ENCODE measurements at places on chromosomes 5 and 9.

DNA sequence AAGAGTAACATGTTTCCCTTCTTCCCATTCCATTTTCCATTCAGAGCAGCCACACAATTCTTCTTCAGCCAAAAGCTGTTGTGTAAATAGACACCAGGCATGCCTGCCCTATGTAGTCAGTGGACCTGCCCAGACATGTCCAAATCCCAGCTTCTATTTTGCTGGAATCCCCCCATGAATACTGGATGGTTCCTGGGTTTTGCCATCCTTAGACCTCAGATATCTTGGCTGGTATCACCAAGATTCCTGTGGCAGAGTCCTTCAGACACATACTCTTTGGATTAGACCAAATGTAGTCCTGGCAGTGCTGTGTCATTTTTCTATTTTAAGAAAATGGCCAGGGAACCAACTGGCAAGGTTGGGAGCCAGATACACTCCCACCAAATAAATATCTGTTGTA is 10.3 kb downstream of the FST start:
- peak; percentile 49 for DNase-seq

GRCh38 chr5:121748686-121749085 is 103.0 kb upstream of the FTMT start:
- peak; percentile 4 for DNase-seq

GRCh38 chr9:5609226-5609596 is 19.7 kb upstream of the RIC1 start:
- no peak for DNase-seq

- peak; percentile 47 for DNase-seq
Observed at GRCh38 chr5:140109759-140110645, 3.9 kb upstream of the PURA start.

DNA sequence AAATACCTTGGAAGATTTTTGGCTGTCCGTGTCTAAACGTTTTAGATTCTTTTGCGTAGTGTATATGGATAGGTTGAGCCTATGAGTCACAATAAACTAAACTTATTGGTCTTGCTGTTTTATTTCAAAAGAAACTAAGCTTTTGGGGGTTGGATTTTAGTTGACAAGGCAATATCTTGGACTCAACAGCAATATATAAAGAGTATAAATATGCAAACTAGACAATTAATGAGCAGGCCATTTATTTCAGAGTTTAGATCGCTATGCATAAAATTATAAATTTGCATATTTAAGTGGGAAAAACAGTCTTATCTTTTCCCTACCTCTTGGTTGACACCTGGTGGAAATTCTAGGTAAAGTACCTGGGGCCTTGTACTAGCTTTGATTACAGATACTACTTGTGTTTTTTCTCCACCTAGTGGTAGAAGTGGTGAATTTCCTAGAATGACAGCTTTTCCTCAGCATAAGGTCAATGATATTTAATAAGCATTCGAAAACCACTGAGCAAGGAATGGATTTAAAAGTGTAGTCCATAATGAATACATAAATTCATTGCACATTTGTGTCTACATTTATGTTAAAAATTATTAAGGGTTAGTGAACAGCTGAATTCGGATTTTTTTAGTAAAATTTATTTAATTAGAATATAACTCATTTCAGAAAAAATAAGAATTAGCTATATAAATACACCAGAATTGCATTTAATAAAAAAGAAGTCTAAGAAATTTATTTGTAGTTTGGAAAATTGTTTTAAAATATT is 1.7 kb upstream of the ARRDC3 start:
- DNase-seq, result peak; percentile 90

- peak; percentile 77 for DNase-seq
Observed at GRCh38 chr5:132446621-132447020, 44.0 kb downstream of the IRF1 start.

DNA sequence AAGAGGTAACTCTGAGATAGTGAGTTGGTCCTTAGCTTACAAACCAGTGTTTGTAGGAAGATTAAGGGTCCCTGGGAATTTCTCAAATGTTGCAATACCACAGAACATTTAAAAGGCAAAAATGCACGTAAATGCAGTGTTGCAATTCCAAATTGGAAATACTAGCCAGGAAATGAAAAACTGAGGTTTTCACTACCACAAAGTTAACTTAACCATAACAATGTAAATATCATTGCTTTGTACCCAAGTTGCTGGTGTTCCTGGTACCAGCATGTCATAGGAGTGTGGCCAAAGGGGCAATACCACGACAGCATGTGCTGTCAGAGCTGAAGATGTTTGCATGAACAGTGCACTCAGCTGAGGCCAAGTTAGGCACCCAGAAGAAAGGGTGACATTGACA is 382.9 kb downstream of the GLIS3 start:
- DNase-seq, result peak; percentile 89

DNA sequence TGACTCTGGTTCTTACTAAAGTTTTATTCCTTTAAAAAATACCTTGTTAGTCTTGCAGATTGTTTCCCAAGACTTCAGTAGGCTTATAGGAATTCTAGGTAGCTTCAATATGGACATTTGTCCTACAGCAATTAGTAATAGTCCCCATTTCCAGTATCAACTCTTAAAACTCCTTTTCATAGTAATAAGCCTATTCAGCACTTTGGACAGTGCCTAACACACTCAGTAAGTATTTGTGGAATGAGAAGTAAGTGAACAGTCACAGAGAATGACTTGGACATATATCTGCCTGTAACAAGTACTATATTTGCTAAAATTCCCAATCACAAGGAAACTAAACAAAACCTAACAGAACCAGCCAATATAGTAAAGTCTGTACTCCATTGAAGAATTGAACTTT is 1291.8 kb upstream of the DMAC1 start:
- no peak for DNase-seq

DNA sequence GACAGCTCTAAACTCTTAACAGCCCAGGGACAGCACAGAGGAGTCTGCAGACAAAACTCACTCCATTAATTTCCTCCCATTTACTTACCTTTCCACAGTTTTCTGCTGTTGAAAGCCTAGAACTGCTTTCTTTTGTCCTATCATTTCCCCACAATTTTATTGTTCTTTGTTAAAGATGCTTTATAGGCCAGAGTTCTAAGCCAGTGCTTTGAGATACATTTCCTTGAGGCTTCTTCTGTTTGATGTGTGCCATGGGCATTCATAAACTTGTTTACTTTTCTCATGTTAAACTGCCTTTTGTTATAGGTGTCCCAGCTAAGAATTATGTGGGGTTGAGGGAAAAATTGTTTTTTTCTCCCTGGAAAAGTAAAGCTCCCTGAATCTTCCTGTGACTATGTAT is 25.9 kb upstream of the SUB1 start:
- no peak for DNase-seq

- no peak for DNase-seq
Observed at GRCh38 chr5:58641533-58641932, 58.7 kb downstream of the RAB3C start.
